NCI-H1436 treated with DMSO at 0.1 percent for 48 hours (cell line): ENCODE measurements at places on chromosomes 13 and 19.

DNA sequence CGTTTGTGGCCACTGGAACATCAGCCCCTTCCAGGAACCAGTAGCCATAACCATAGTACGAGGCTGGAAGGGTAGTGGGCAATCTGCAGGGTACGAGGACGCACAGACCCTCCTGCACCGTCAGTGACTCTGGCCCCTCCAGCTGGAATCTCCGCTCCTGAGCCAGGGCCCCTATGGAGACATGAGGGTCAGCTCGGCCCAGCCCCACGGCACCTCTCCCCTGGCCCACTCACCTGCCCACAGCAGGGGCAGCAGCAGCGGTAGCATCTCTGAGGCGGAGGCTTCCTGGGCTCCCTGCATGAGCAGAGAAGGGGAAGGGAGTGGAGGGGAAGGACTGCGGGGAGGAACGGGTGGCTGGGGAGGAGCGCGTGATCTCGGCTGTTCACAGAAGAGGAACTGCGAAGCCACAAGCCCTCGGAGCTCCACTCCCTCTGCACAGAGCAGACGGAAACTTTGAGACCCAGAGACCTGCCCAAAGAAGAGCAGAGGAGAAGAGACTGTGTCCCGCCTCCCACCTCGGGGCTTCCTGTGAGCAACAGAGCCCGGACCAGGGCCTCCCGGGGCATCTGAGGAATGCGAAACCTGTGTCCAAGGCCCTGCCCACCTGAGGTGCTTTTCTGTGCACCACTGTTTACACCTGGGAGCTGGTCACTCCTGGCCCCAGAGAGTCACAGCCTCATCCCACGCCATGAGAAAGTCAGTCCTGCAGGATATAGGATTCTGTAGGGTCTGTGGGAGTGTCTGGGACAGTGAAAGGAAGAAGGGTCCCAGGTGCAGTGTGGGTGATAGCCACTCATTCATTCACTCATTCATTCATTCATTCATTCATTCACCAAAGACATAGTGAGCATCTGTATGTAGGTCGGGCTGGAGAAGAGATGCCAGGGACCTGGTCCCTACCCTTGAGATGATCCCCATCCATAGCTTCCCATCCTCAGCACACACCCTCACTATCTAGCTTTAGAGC lies at the start of gene SIGLEC6:
Gene SIGLEC6 (minus strand): TSS at position 322 of the 967 bp plus-strand sequence. CDS start 22 bp downstream, at position 300.
- DNase-seq, result no peak

DNA sequence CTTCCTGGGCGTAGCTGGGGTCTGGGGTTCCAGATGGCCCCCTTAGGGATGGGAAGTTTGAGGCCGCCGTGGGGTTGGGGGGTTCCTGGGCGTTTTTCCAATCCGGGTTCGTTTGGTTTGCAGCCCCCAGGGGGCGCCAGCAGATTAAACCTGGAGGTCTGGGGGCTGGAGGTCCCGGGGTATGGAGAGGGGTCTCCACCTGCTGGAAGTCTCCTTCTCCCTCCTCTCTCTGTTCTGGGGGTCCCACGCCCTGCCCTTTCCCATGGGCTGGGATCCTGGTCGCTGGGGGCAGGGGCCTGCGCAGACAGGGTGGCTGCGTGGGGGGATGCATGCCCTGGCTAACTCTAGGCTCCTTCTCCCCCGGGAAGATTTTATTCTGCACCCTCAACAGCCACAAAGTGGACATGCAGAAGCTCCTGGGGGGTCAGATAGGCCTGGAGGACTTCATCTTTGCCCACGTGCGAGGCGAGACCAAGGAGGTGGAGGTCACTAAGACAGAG lies 899 bp downstream of the GIPC3 start:
- DNase-seq, result no peak

- no peak for DNase-seq
Observed at GRCh38 chr19:53878776-53879139, 3.2 kb upstream of the PRKCG start.

- DNase-seq, result no peak
Observed at GRCh38 chr13:44049081-44049945, 169.6 kb downstream of the LACC1 start.

DNA sequence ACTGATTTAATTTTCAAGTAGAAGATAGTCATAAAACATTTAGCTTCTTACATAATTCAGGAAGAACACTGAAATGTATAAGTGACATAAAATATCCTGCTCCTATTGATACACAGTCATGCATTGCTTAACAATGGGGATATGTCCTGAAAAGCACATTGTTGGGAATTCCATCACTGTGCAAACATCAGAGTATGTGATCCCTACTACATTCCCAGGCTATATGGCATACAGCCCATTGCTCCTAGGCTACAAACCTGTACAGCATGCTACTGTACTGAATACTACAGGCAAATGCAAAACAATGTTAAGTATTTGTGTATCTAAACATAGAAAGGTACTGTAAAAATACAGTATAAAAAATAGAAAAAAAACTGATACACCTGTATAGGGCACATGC lies 723.9 kb upstream of the ARGLU1 start:
- no peak for DNase-seq

DNA sequence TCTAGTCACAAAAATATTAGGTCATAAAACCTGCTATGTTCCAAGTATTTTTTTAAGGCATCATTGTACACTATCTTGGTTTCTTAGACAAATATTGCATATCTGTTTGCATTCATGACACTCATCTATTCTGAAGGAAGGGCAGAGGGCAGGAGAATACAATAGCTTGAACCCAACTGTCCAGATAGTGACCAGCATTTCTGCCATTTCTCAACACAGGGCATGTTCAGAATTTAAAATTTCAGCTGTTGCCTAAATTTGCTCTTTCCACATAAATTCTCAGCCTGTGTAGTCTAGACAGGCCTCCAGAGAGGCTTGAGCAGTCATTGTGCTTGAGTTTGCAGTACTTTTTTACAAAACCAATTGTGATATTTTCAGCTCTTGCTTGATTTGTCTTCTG lies 119.5 kb downstream of the ZAR1L start:
- no peak for DNase-seq

DNA sequence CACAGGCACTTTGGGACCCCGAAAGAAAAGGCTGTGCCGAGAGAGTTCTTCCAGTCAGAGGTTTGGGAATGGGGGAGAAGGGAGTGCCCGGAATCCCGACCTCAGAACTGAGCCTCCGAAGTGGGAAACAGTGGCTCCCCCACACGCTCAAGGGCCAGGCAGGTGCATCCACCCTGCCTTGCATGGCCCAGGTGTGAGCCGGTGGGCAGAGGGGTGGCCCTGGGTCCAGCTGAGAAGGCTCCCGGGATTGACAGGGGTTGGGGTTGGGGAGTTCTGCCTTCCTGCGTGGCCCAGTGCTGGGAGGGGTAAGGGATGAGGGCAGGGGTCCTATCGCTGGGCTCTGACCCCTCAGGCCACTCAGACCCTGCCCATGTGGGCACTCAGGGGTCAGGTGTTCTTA lies 163.5 kb upstream of the TUBA3C start:
- no peak for DNase-seq

- no peak for DNase-seq
Observed at GRCh38 chr19:46111376-46111775, 13.1 kb downstream of the IGFL3 start.

- no peak for DNase-seq
Observed at GRCh38 chr13:96621634-96622183, 372.6 kb downstream of the OXGR1 start.

GRCh38 chr19:44800461-44800860 lies 8.4 kb upstream of the BCAM start:
- DNase-seq, result no peak

DNA sequence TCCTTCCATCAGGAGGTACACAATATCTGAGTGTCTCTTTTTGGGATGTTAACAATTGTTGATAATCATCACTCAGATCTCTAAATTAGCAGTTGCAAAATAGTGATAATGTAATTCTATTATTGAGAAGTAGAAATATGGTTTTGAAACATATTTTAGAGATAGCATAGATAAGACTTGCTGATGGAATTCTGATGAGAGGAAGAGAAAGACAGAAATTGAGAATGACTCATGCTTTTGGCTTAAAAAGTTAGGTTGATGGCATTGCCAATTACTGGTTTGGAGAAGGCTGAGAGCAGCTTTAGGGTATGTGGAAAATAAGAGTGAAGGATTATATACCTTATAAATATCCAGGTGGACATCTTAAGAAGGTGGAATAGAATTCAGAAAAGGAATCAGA lies 106.4 kb upstream of the EDNRB start:
- DNase-seq, result no peak

GRCh38 chr13:111046590-111047141 lies 68.4 kb upstream of the ARHGEF7 start:
- no peak for DNase-seq

DNA sequence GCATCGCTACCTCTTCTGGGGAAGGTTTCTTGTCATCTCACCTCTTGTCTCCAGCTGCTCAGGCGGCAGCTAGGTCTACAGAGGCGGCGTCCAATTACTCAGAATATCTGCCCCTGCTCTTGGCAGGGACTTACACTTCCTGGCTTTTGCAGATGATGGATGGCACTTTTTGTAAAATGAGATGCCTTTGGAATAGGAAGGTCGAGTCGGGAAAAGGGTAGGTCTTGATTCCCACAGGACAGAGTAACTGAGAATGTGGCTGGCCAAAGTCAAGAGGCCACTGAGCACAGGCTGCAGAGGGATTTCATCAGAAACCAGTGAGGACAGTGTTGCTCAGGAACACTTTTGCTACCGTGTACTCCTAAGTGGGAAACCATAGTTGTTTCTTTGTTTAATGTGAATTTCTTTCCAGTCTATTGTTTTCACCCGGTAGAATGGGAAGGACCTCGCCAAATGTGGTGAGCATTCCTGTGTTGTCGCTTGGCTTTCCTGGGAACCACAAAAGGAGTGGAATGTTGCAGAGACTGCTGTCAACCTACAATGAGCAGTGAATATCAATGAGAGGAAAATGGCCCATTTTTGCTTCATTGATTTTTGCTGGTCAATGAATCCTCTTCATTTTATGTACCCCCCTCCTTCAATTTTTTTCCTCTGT lies 383.7 kb downstream of the HS6ST3 start:
- DNase-seq, result no peak

- no peak for DNase-seq
Observed at GRCh38 chr19:51224163-51224641, 678 bp upstream of the CD33 start.

DNA sequence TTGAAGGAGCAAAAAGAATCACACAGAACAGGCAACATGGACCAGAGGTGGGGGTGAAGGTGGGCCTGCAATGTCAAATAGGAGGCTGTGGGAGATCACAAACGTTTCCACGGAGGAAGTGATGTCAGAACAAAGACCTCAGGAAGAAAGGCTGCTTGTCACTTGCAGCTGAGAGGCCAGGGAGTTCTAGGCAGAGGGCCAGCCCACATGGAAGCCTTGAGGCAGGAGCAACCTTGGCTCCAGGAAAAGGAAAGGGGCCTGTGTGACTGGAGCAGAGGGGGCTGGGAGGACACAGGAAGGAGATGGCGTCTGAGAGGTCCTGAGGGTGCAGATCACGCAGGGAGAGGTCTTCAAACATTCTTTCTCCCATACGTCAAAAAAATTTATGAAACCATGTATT lies 16.3 kb downstream of the ZNF160 start:
- no peak for DNase-seq

GRCh38 chr13:73464758-73465616 lies 406.2 kb downstream of the KLF5 start:
- no peak for DNase-seq

DNA sequence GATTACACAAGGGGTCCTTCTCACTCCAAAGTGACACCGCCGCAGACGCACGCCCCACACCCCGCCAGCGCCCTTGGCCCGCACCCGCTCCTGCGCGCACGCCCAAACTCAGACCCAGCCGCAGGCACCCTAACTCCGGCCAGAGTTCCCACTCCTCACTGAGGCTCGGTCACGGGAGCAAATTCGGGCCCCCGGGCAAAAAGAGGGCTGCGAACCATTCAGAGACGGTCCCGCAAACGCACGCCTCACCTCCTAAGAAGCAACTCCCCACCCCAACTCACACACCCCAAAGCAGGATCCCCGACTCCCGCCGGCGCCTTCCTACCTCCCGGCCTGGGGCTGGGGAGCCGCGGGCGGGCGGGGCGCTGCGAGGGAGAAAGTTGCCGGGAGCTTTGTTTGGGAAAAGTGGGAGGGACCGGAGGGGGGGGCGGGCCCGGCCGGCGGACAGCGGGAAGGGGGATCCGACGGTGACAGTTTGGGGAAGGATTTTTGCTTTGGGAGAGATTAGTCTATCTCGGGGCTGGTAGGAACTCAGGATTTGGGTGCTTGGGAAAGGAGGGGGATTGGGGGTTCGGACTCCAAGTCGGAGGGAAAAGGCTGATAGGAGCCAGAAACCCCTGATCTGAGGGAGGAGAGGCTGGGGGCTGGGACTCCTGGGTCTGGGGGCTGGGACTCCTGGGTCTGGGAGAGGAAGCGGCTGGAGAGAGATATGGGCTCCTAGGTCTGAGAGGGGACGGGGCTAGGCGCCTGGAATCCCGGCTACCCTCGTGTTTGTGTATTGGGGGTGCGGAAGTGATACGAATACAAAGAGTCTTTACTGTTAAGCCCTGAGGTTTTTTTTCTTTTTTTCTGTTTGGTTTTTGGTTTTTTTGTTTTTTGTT lies at the start of gene TEAD2:
Gene TEAD2 (minus strand): TSS at position 369 of the 881 bp plus-strand sequence. CDS start 2,341 bp downstream, outside the sequence.
- no peak for DNase-seq

GRCh38 chr13:113838711-113839201 lies 25.1 kb downstream of the GAS6 start:
- no peak for DNase-seq

DNA sequence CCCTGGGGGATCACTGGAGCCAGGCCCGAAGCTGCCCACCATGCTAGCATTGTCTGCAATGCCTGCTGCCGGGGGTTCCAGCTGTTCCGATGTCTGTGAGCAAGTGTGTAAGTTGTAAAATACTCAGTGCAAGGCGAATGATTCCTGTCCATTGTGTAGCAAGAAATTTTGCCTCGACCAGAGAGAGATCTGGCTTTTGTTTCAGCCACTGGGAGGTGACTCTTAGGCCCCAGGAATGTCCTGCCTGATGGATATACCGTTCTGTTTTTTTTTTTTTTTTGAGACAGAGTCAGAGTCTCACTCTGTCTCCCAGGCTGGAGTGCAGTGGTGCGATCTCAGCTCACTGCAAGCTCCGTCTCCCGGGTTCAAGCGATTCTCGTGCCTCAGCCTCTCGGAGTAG lies 7.3 kb upstream of the GADD45B start:
- no peak for DNase-seq

GRCh38 chr13:97395447-97396136 lies 38.4 kb upstream of the RAP2A start:
- DNase-seq, result no peak

DNA sequence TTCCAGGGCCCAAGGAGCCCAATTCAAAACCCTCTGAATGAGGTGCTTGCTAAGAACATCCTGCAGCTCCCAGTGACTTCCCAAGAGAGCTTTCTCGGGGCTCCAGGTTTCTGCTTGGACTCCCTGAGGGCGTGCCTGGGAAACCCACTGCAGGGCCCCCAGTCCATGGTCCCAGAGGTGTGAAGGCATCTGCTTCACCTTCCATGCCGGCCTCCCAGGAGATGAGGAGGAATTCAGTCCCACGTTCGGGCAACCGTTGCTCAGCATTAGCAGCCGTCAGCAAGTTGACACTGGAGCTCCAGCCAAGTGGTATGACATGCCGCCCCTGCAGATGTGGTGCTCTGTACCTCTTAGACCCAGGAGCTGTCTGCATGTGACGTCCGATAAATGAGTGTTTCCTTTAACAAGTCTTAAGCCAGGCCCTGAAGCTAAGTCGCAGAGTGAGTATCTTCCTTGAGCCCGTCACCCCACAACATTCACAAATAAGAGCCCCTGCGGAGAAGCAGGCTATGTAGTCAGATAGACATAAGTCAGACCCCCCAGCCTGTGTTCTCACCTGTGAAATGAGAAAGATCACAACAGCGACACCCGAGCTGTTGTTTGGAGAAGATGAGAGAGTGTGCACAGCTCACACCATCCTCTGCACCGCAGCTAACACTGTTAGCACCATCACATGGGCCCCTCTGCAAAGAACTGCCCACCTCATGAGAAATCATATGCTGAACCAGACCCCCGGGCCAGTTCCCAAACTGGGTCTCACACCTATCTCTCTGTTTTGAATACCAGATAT lies 150.3 kb downstream of the KATNAL1 start:
- no peak for DNase-seq

GRCh38 chr13:113295776-113296175 lies 1.3 kb upstream of the LAMP1 start:
- DNase-seq, result no peak
